Left cardiac atrium (tissue), 4 donors: ENCODE measurements at places on chromosomes 13 and 19.

GRCh38 chr13:93496985-93497673 lies 270.5 kb downstream of the GPC6 start:
- no peak for DNase-seq

- DNase-seq = no peak
Observed at GRCh38 chr19:51493776-51494175, 7.8 kb downstream of the SIGLEC12 start.

- DNase-seq = no peak
Observed at GRCh38 chr13:107852072-107852471, 363.3 kb downstream of the LIG4 start.

GRCh38 chr13:109408591-109409382 lies 377.6 kb downstream of the IRS2 start:
- DNase-seq = no peak

DNA sequence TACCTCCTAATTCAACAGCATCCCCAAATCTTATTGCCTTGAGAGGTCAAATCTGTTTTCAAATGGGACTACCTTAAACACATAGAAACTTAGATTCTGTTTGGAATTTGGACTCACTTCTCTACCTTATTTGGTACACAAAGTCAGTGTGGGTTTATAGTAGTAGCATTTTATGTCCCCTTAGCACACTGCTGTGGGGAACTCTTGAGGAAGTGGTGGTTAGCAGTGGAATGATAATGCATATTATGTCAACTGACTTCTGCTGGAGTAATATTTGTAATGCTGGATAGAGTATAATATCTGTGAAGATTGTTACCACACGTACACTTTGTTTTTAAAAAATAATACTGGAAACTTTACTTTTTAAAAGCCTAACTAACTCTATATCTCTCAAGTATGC lies 386.3 kb downstream of the NDFIP2 start:
- no peak for DNase-seq

DNA sequence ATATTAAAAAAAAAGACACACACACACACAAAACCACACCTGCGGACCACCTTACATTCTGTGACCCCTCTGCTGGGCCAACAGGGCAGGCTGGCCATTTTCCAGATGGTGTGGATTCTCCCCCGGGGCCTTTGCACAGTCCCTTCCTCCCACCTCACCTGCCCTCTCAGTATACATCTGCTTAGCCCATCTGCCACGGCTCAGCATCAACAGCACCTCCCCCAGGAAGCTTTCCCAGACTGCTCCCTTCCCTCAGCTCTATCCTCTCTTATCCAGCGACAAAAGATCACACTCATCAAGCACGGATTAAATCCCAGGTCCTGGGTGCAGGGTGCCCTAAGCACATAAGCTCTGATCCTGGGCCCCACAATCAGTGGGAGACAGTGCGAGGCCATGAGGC lies 4.5 kb downstream of the ZNF787 start:
- DNase-seq = no peak

- DNase-seq = no peak
Observed at GRCh38 chr13:101341464-101341863, 74.8 kb downstream of the NALCN start.
